ENCODE measurements at places on chromosomes 1 and 21.

- no peak for DNase-seq
Observed at GRCh38 chr1:228120857-228121489, 11.9 kb upstream of the MRPL55 start.

DNA sequence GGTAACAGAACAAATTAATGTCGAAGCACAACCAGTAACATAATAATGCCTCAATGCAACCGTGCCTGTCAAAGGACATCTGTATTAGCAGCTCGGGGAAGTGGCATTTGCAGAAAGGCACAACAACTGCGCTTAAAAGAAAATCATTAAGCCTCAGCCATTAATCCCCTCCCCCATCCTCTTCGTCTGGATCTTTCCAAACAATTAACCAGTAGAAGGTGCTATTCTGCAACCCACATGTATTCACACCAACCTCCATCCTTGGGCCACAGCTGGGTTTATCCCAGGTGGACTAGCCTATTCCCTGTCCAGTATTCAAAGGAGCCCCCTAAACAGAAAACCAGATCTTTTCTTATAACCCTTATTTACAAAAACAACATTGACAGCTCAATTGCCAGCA is 2.6 kb downstream of the RERE start:
- peak; percentile 66 for DNase-seq

DNA sequence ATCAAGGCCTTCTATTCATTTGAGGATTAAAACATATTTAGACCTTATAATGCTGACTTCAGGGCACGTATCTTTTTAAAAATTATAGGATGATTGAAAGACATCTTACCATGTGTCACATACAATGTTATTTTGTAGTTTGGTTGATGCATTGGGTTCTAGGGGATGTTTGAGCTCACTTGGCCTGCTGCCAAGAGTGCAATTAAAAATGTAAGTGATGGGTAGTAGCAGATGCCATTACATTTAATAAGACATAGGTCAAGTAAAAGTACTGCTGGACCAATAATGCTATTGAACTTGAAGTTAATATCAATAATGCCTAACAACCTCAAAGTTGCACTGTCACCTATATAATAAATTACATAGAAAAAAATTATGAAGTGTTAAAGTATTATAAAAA is 616.5 kb upstream of the RGS18 start:
- DNase-seq = no peak

GRCh38 chr1:225388372-225388771 is 39.5 kb downstream of the LBR start:
- DNase-seq = no peak

DNA sequence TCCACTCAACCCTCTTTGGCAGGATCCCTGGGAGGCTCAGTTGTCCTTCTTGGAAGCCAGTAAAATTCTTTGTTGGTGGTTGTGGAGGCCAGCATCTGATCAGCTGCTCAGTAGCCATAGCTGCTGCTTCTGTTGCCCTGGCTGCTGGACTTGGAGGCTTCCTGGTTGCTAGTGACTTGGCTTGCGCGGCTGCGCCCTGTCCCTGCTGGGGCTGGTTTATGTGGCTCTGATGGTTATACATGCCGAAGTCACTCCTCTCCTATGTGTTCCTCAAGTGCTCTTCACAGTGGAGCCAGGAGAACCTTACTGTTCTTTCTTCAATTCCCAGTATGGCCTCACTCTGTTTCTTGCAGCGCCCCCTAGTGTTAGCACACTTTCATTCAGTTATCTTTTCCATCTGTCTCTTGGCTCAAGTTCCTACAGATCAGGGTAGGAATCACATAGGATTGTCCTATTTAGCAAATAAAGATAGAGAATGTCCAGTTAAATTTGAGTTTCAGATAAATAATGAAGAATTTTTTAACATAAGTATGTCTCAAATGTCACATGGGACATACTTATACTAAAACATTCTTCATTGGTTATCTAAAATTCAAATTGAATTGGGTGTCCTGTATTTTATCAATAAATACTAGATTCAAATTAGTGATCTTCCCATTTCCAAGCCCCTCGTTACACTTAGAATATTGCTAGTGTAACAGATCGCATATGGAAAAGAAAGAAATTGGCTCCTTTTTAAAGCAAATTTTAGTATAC is 176.5 kb downstream of the TGFB2 start:
- DNase-seq = no peak
